ENCODE measurements at places on chromosomes 2 and 18.

- no peak for DNase-seq
Observed at GRCh38 chr2:198905881-198906612, 551.7 kb downstream of the SATB2 start.

DNA sequence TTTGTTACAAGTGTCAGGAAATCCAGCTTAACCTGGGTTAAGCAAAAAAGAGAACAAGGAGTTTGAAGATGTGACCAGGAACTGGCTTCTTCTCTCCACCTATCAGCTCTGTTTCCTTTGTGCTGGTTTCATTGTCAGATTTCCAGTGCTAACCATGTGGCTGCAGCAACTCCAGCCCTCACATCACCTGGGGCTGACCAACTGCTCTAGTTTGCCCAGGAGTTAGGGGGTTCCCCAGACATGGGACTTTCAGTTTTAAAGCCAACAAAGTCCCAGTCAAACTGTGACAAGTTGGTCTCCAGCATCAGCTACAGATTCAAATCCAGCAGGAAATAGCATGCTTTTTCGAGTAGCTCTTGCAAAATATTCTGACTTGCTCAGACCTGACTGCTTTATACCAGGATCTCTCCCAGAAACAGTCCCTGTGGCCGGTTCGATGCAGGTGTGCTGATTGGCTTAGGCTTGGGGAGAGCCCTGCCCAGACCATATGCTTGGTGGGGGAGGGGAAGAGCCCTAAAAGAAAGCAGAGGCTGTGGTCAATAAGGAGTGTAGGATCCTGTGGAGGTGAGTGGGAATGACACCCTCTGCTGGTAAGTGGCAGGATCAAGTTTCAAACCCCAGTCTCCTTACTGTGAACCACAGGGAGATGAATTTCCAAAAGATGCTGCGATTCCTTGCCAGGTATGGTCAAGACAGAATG, 49.5 kb downstream of the KCNE4 start:
- DNase-seq = no peak

DNA sequence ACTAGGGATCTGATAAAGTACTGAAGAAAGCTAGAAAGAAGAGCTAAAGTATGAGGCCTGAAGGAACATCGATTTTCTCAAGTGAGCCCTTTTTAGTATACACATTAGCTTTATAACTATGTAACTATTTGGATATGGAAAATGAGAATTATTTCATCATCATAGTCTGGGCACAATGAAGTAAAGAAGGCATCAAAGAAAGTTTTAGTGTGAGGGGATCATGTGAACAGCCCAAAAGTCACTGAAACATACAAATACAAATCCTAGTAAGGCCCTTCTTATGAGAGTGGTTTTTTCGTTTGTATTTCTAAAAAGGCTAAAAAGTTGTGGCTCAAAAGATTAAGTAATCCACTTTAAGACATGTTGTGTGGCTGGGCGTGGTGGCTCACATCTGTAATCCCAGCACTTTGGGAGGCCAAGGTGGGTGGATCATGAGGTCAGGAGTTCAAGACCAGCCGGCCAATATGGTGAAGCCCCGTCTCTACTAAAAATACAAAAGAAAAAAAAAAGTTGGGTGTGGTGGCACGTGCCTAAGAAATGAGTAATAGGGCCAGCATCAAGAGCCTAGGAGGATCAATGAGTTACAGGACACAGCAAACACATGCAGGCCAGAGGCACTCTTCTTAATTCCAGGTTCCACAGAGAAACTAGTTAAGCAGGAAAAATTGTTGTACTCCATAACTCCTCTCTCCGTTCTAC, 61.9 kb downstream of the PUM2 start:
- no peak for DNase-seq

GRCh38 chr2:177252808-177253531, 11.6 kb downstream of the NFE2L2 start:
- DNase-seq = no peak

DNA sequence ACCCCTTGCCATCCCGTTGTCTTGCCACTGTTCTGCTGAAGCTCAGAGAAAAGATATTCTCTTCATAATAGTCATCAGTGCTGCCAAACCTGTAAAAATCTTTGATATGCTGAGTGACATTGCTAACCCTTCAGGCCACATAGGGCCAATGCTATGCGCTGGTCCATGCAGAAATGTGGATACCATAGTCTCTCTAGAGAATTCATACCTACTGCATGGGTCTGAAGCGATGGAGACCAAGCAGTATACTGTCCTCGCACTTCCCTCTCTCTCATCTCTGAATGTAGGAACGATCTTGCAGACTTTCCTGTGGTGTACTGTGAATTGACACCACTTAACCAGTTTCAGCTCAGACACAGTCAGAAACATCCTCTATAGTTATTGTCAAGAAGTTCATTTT, 17.9 kb upstream of the ANKRD44 start:
- DNase-seq = no peak

DNA sequence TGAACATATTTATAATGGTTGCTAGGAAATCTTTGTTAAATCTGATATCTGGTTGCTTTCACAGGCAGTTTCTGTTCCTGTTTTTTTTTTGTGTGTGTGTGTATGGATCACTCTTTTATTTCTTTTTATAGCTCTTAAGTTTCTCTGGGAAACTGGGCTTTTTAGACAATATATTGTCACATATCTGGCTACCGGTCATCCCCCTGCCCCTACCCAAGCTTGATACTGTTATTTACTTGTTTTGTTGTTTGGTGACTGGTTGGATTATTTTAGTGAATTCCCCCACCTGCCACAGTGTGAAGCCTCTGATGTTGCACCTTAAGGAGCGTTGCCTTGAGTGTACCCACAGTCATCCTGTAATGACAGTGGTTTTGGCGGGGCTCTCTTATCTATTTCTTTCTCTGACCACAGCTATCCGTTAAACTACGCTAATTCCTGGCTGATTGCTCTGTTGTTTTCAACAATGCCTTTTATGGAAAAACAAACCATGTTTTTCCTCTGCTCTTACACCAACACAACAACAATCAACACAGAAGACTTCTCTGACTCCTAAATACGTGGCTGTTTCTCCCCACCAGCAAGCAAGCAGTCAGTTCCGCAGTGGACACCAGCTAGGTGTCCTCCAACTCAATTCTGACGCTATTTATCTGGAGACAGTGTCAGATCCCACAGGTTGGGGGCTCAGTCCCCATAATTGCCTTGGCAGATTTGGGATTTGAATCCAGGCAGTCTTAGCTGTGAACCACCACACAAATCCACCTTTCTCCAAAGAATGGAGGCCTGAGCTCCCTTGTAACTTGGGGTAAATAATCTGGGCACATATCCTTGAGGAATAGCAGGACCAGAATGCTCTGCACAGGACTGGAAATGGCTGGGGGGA, 10.9 kb downstream of the GNLY start:
- DNase-seq = no peak

DNA sequence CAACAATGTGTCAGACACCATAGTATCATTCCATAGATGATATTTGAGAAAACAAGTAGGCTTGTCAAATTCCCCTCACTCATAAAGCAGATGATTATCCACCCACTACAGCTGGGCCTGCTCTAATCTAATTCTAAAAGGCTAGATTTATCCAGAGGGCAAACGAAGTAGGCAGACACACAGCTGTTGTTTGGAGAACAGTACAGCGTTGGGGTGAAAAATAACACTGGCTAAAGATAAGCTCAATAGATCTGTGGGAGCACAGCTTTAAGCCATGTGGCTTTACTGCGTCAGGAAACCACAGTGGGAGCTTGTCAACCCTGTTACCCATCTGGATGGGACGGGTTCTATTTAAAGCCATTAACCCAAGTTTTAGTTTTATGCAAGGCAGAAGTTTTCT, 48.9 kb upstream of the COBLL1 start:
- DNase-seq = no peak

DNA sequence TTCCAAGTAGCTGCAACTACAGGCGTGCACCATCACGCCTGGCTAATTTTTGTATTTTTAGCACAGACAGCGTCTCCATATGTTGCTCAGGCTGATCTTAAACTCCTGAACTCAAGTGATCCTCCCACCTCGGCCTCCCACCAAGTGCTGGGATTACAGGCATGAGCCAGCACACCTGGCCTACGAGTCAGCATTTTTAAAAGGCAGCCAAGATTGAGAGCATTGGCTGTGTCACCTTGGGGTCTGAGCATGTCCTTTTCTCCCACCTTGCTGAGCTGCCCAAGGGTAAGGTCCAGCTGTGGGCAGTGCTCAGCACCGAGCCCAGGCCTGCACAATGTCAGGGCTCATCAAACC, 142.8 kb upstream of the LMAN1 start:
- DNase-seq = no peak

DNA sequence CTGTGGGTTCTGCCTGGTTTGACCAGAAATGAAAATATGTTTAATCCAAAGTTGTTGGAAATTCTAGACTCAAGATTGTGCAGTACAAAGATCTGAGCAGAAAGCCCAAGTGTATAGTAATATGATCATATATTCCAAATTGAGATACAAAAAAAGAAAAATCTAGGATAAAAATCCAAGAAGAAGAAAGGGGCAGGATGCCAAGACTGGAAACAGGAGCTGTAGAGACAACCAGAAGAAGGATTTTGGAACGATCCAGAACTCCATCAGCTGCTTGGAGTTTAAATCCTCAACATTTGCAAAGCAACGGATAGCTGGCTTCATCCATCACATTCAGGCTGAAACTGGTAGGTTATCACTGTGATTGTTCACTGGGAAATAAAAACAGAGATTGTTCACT, 333.6 kb upstream of the UBE2E3 start:
- no peak for DNase-seq

DNA sequence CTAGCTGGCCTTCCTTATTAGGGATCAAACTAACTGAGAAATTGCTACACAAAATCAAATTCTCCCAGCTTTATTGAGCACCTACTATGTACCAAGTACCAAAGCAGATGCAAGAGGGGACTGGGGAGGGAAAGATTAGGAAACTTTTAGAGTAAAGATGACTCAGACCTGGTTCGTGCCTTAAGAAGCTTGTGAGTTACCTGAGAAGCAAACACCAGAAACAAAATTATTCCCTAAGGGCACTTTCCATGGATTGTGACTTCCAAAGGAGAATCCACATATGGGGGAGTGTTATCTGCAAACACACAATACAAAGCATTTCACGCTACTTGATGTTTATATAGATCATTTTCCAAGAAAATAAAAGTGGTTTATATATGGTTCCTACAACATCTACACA, 326.9 kb upstream of the HNRNPA3 start:
- no peak for DNase-seq

- DNase-seq = no peak
Observed at GRCh38 chr2:101782427-101782792, 84.9 kb downstream of the MAP4K4 start.

- no peak for DNase-seq
Observed at GRCh38 chr2:46390036-46390435, 89.3 kb upstream of the TMEM247 start.

DNA sequence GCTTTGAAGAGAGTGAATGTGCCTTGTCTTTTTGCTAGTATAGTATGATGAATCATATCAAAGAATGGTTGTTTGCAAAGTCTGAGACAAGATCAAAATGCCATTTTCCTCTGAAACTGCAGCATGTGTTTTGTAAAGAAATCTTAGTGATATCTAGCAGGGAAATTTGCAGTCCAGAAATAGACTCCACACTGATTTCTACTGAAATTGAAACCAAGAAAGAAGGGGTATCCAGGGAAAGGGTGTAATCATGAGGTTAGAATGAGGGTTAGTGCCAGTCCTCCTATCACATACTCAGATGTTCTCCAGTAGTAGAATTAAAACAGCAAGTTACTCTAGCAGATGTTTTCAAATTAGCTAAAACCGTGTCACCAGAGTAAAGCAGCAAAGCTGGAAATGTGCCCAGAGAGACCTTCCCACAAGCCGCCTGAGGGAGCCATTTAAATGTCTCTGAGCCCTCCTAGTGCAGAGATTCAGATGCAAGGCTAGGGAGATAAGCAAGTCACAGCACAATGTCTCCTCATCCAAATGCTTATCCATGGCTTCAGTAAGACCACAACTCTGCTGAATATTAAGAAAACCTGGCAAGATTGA, 4.9 kb downstream of the DLGAP1 start:
- no peak for DNase-seq

DNA sequence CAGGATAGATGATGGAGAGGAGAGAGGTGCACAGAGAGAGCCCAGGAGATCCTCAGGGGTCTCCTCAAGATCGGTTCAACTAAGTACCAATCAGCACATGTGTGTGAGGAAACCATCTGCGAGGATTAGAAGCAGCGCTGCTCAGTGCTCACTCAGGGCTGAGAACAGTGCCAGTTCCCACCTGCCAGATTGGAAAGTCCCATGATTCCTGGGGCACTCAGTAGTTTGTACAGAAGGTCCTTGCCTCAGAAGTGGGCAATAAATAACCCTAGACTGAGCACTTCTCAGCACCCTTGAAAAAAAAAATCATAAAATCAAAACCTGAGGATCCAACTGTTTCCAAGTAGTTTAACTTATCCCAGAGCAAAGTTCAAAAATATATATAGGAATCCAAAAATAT, 53.8 kb downstream of the SEMA4F start:
- no peak for DNase-seq

DNA sequence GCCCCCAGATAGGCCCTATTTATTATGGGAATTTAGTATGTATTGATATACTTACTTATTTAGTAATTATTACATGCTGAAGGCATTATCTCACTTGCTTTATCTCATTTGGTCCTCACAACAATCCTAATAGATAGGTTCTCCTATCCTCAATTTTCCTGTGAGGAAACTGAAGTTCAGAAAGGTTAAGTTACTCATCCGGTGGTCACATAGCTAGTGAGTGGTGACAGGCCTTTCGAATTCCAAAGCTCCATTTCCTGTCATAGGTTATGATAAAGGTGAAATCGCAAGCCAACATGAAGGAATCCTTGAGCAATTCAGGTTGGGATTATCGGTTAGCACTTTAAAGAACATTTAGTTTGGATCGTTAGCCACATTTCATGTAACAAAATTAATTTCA, 33.3 kb downstream of the NAB1 start:
- DNase-seq = no peak

GRCh38 chr2:201128933-201129505, 13.1 kb downstream of the CFLAR start:
- DNase-seq = no peak

DNA sequence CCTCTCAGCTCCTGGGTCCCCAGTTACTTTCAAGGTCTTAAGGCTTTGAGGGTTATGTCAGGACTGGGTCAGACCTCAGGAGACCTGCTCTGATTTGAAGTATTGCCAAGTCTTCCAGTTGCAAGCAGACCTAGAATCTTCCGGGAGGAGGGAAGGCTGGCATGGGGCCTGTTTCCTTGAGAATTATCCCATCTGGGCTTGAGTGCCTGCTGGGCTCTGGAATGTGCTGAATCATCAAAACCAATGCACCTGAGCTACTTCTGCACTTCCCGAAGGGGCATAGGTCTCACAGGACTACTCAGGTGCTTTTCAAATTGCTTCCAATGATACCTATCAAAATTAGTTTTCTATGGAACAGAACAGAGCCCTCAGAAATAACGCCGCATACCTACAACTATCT, 327.3 kb downstream of the XIRP2 start:
- no peak for DNase-seq

DNA sequence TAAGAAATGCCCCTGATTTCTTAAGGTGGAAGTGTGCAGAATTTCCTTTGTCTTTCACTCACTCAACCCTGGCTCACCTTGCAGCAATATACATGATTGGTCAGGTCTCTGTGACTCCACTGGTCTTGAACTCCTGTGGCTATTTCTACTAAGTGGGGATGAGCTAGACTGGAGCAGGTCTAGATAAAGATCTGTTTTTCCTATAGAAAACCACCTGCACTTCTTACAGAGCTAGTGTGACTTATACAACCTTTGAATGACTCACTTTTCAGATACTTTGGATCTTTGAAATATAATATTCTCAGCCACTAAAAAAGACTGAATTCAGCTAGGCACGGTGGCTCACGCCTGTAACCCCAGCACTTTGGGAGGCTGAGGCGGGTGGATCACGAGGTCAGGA, 98.5 kb upstream of the KCTD1 start:
- DNase-seq = no peak

All from lower lobe of right lung (tissue), 2 donors.